CD4-positive, alpha-beta T cell treated with Interferon alpha-2 for 1 hour (primary cell): ENCODE measurements at places on chromosomes 6 and 20.

GRCh38 chr6:44453146-44453545 is 65.6 kb downstream of the CDC5L start:
- DNase-seq, result no peak

GRCh38 chr6:129253242-129253641 is 370.3 kb downstream of the LAMA2 start:
- no peak for DNase-seq

DNA sequence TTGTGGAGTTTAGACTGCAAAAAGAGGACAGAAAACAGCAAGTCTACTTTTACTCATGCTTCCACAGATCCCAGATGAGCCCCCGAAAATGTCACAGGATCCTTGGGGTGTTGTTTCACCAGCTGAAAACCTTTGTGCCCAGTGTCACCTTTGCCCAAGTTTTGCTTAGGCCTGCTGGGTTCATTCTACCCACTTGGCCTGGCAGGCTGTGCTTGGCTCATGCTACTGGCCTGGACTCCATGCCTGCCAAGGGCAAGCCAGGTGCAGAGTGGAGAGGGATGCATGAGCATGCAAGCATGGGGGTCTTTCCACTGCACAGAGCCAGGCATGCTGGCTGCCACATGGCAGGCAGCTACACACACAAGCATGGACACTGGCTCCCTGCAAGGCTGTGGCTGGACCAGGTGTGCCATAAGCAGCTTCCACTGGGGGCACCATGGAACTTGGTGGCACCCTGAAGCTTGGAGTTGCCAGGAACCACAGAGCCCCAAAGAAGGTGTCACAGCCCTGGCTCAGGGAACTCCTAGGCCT is 1082.0 kb downstream of the KHDRBS2 start:
- DNase-seq, result no peak

- no peak for DNase-seq
These were observed 949.9 kb upstream of the FLRT3 start for GRCh38 chr20:15287329-15287728.

DNA sequence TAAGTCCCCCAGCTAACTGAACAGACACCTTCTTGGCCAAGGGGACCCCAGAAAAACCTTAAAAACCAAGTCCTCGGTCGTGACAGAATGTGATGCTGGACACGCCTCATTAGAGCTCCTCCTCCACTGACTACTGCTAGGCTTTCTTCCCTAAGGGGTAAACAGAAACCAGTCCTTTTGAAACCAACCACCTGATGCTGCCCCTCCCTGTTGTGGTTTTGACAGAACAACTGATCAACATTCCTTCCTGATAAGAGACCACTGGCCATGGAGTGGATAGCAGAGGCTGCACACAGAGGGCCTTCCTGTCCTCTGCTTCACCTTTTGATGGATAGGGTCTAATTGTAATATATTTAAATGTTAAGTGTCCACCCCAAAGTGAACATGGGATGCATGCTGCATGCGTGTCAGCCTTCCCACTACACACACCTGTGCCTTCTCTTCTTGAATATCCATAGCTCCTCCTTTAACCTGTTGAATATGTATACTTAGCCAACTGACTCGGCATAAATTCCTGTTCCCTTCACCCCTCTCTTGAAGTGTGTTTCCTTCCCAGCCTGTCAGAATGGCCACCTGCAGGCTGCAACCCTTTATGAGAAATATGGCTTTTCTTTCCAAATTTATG is 27.9 kb upstream of the SLC2A12 start:
- no peak for DNase-seq

- DNase-seq, result no peak
These were observed 172.4 kb upstream of the PDE10A start for GRCh38 chr6:165835410-165835851.

- no peak for DNase-seq
These were observed 160.2 kb downstream of the SYNDIG1 start for GRCh38 chr20:24629668-24630067.

DNA sequence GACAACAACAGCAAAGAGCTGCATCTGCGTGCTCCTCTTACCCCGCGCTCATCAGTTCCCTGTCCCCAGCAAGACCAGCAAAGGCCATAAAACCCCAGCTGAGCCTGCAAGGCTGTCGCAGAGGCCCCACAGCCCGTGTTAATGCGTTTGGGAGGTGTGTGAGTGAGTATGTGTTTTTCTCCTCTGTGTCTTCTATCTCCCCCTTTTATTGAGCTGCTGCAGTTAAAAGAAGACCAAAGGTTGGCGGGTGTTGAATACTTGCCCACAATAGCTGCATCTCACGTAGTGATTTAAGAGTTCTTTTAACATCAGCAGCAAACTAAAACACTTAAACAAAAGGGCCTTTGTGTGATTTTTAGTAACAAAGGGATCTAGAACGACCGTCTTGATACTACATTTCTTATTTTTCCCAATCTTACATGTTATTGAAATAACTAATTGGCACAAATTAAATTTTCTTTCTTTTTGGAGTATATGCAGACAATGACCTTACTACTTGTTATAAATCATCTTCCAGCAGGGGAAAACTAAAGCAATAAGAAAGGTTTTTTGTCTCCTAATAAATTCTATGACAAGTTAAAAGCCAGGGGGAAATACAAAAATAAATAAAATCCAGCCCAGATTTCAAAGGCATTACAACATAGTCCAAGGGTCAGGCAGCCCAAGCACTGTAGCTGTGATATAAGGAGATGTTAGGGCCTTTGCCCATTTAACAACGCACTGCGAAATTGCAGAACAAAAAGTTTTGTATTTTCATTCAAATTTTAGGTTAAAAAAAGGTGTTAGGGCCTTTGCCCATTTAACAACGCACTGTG is 27.2 kb upstream of the CNKSR3 start:
- DNase-seq, result no peak

- DNase-seq, result peak; percentile 41
These were observed 661 bp downstream of the FNDC11 start for GRCh38 chr20:63554361-63555278.

- no peak for DNase-seq
These were observed 15.2 kb downstream of the COL19A1 start for GRCh38 chr6:69881322-69882151.

- no peak for DNase-seq
These were observed 664.9 kb upstream of the CITED2 start for GRCh38 chr6:140039364-140039763.

- no peak for DNase-seq
These were observed 4.6 kb upstream of the CABLES2 start for GRCh38 chr20:62411479-62412193.

GRCh38 chr6:9315966-9316650 is 880.8 kb upstream of the SLC35B3 start:
- no peak for DNase-seq

- no peak for DNase-seq
These were observed 54.5 kb downstream of the TRIM38 start for GRCh38 chr6:26016963-26017631.

GRCh38 chr6:153032255-153032882 is 29.9 kb upstream of the MTRF1L start:
- DNase-seq, result no peak

DNA sequence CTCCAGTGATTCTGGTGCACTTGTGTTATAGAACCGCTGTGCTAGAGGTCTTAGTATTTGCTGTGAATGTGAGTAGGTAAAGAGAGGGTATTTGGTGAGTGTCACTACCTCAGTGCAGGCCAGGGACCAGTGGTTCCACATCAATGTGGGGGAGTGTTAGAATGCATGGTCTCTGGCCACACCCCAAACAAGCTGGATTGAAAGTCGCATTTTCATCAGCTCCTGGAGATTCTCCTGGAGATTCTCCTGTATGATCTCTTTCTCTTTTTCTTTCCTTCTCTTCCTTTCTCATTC is 26.8 kb upstream of the BCAS1 start:
- no peak for DNase-seq

- DNase-seq, result peak; percentile 10
These were observed 7.6 kb upstream of the KCNK16 start for GRCh38 chr6:39330057-39330456.

DNA sequence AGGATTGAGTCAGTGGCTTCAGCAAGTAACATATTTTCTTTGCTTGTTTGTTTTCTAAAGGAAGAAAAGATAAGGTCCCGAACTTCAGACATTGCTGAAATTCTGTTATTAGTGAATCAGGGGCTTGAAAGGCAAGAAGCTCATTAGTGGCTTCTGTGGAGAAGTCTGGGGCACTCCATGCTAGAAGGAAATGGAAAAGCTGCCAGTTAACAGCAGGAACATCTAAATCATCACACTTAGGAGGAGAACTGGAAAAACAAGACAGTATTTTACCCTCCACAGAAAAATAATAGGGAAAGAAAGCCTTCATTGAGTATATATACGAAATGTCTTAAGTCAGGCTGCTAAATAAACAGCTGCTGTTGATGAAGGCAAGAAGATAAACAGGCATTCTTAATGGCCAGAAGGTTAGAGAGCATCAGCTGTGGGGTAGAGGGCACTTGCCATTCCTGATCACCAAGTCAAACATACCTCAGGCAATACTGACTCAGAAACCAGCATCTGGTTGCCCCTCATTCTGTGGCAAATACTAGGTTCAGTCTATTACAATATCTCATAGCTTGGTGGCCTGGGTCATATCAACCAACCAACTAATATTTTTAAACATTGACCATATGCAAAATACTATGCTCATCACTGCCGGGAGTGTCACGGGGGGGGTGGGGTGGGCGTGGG is 143.2 kb upstream of the TENT5A start:
- DNase-seq, result no peak

GRCh38 chr6:168908166-168908565 is 345.5 kb downstream of the THBS2 start:
- DNase-seq, result no peak

DNA sequence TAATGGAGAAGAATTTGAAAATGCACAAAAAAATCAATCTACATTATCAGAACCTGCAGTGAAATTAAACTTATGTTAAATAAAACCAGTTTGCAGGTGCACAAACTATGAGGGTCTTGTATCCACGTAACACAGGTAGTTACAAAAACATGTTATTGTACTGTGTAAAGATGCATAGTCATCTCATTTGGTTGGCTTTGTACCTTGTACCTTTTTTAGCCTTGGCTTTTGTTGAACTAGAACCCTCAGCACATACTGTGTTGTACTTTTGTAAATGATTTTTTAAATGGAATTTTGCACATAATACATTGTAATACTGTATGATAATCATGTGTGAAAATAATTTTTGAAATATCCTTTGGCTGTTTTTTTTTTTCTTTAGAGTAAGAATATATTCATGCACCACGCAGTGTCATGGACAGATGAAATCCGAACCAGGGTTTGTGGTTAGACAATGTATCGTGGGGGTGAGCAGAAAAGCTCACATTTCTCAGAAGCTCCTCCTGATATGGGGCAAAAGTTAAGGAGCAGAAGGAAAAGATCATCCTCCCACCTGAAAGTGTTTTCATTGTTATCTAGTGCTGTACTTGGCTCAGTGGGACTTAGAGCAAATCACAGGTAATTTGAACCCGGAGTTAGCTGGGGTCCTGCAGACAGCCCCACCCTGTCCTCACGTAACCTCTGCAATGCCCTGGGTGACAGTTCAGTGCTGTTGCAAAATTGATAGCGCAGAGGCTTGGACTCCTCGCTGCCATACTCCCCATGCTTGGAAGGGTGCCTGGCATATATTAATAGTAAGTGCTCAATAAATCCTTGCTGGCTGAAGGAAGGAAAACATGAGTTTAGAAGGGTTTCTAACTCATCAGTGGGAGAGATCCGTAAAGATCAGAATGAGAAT is 14.8 kb upstream of the NAA20 start:
- no peak for DNase-seq

DNA sequence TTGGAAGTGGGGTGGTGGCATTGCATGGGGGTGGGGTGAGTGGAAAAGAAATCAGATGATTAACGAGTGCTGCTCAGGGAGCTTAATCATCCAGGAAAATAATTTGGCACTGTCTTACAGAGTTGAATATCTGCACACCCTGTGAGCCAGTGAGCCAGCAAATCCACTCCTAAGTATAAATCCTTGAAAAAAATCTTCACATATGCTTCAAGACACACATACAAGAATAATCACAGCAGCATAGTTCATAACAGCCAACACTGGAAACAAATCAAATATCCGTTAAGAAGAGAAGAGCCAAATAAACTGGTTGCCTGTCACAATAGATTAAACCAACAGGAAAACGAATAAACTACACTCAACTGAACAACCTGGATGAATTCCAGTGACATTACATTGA is 62.8 kb downstream of the SAMD3 start:
- no peak for DNase-seq

GRCh38 chr20:2829376-2829775 is 11.1 kb downstream of the PCED1A start:
- no peak for DNase-seq

- DNase-seq, result no peak
These were observed 33.2 kb downstream of the SLC22A23 start for GRCh38 chr6:3423439-3424184.
